ENCODE measurements at places on chromosomes 13 and 19.

DNA sequence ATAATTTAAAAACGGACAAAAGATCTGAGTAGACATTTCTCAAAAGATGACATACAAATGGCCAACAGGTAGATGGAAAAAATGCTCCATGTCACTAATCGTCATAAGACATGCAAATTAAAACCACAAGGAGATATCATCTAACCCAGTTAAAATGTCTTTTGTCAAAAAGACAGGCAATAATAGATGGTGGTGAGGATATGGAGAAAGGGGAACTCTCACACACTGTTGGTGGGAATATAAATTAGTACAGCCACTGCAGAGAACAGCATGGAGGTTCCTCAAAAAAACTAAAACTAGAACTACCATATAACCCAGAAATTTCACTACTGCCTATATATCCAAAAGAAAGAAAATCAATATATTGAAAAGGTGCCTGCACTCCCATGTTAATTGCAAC is 37.9 kb downstream of the OR10H4 start:
- no peak for DNase-seq

DNA sequence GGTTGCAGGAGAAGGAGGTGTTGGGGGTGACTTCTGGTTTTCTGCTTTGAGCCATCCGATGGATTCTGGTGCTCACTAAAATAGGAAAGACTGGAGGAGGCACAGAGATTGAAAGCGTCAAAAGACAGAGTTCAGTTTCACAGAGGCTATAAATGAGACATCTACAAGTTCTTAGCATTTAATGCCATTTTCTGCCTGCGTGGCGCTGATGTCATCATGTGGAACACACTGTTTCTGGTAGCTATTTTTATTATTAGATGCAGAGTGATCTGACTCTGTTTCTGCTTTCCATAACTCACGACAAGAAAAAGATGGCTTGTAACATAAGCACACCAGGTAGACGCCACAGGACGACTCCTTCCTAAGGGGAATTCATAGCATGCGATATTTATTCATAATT is 3.3 kb upstream of the SLC39A3 start:
- DNase-seq: no peak

GRCh38 chr19:44498988-44499387 is 1.3 kb downstream of the ZNF180 start:
- DNase-seq: no peak

DNA sequence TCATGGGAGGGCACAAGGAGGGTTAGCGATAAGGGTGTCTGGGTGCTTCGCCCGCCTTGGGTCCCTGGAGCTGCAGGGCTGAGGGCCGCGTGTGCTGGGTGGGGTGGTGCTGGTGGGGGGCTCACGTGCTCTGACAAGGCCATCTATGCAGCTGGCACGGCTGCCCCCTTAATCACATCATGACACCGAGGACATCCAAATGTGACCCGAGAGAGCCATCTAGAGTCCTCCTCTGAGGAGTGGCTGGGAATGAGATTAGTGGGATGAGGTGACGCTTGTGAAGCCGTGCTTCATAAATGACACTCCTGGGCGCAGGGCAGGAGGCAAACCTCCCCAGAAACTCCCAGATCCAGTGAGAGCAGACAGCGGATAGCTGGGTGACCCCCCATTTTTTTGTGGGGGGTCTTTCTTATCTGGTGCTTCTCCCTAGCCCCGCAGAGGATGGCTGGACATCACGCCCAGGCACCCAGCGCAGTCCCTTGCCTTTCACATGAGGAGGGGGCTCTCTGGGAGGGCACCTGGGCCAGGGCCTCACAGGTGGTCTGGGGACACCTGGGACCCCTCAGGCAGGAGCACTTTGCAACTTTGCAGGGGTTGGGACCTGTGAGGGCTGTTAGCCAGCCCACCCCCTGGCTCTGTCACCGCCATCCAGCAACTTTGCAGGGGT is 6.6 kb downstream of the FZR1 start:
- no peak for DNase-seq

DNA sequence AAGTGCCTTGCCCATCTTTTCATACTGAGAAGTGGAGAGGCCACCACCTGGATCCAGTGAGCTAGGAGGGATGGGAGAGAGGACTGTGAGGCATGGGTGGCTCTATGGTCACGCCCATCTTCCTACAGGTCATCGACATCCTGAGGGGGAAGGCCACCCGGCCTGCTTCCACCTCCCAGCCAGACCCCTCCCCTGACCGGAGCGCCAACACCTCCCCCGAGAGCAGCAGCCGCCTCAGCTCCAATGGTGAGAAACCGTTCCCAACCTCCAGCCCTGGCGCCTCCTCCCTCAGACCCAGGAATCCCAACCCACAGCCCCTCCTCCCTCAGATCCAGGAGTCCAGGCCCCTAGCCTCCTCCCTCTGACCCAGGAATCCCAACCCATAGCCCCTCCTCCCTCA is 10.1 kb downstream of the BCL3 start:
- no peak for DNase-seq

DNA sequence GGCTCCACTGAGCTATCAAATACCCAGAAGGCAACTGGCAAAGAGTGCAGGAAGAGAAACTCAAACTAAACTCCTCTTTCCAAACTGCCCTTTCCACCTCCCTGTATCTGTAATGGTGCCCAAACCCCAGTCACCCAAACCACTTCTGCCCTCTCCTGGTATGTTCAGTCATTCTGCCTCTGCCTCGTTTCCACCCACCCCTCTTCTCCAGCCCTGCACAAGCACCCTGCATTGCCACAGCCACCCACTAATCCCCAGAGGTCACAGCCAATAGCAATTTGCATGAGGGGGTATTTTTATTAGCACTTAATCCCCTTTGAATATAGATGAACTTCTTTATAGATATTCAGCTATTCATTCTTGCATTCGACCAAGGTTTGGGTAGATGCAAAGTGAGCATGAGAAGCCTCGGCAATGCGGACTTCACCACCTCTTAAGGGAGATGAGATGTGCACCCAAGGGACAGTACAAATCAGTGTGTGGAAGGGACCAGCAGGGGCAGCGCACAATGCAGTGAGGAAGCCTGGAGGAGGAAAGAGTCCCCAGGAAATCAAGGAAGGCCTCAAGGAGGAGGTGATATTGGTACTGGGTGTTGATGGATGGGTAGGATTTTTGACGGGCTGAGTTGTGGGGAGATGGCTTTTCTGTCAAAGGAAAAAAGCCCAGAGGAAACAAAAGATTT is 12.4 kb downstream of the TMEM272 start:
- DNase-seq: peak; percentile 68

- DNase-seq: peak; percentile 92
Observed at GRCh38 chr19:18021121-18021755, 13.3 kb downstream of the ARRDC2 start.

- DNase-seq: peak; percentile 51
Observed at GRCh38 chr19:40416918-40417642, 3.9 kb upstream of the PRX start.

- DNase-seq: no peak
Observed at GRCh38 chr13:99132295-99132835, 68.3 kb upstream of the UBAC2 start.

DNA sequence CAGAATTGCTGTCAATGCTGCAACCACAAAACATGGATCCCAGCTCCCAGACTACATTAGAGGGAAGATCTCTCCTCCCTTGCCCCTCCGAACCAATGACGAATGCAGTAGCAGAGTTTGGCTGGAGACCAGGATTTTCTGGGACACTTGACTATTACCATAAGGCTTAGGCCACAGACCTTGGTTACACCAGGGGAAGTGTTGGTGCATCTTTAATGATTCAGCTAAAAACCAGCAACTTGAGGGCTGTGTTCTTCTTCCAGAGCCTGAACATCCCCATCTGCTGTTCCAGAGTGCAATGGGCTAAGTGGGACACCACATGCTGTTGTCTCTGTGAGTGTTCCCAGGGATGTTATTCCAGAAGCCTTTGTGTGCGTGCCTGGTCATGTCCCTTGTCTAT is 528.2 kb downstream of the LMO7 start:
- DNase-seq: no peak

- no peak for DNase-seq
Observed at GRCh38 chr13:39536906-39537305, 66.1 kb downstream of the LHFPL6 start.

DNA sequence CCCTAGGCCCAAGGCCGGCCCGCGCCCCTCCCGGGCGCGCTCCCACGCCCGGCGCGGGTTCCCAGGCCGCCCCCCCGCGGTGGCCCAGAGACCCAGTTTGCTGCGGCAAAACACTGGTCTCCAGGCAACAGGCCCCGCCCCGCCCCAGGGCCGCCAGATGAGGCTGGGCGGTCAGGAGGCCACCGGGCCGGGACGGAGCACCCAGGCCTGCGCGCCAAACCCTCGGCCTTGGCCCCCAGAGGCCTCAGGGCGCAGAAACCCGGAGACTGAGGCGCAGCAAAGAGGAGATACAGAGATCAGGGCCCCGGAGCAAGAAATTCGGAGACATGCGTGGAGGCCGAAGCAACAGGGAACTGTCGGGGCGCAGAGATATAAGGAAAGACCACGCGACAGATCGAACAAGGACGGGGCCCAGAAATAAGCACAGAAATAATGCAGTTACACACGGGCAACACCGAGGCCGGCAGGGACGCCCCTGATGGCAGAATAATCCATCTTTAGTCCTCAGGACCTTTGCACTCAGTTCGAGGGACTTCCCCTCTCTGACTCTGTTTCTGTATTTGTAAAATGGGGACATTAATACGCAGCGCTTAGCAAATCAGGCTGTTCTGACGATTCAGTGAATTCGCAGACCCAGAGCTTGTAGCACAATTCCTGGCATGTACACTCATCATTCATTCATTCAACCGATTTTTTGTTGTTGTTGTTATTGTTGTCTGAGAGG is 20.8 kb upstream of the ERCC1 start:
- DNase-seq: peak; percentile 91

GRCh38 chr13:107649079-107649478 is 566.3 kb downstream of the LIG4 start:
- no peak for DNase-seq

DNA sequence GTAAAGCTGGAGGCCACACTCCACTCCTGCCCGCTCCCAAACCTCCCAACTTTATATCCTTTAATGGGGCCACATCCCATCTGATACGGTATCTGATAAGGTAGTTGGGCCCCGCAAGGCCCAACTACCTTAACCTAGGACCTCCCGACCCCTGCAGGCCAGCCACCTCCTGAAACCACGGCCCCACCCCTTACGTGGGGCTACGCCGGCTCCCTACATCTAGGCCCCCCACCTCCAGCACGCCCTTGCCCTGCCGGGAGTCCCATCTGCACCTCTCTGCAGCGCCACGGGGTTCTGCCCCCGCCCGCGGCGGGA is 2.2 kb downstream of the IGFLR1 start:
- DNase-seq: no peak

DNA sequence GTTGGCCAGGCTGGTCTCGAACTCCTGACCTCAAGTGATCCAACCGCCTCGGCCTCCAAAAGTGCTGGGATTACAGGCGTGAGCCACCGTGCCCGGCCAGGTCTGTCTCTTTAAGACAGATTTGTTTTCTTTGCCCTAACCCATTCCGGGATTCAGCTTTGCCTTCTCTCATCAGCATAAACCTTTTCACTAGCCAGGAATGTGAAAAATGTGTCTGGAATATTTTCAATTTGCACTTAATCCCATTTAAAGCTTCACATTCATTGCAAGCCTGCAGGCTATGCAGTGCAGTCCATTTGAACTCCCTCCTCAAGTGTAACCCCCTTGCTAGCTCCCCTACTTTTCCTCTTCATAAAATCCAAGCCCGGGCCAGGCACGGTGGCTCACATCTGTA is 880 bp upstream of the TMEM160 start:
- peak; percentile 64 for DNase-seq

- DNase-seq: no peak
Observed at GRCh38 chr19:14718522-14719116, 28.8 kb downstream of the ZNF333 start.

GRCh38 chr19:4525563-4526002 is 7.3 kb upstream of the PLIN4 start:
- DNase-seq: no peak

GRCh38 chr19:7932276-7932929 is 6.5 kb upstream of the CTXN1 start:
- no peak for DNase-seq

DNA sequence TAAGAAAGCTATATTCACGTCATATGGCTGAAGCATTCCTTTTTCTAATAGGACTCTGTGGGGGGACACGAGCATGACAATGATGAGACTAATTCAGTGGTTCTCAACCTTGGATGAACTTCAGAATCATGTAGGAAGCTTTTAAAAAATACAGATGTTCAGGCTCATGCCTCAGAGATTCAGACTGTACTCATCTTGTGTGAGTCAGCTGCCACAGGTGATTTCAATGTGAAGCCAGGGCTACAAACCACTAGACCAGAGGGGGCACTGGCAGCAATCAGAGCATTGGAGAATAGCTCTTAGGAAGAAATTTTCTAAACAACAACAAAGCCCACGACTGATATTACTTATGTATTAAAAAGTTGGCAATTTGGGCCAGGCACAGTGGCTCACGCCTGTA is 91.7 kb downstream of the SERP2 start:
- DNase-seq: no peak

- no peak for DNase-seq
Observed at GRCh38 chr19:15108845-15109767, 1.9 kb downstream of the SYDE1 start.

DNA sequence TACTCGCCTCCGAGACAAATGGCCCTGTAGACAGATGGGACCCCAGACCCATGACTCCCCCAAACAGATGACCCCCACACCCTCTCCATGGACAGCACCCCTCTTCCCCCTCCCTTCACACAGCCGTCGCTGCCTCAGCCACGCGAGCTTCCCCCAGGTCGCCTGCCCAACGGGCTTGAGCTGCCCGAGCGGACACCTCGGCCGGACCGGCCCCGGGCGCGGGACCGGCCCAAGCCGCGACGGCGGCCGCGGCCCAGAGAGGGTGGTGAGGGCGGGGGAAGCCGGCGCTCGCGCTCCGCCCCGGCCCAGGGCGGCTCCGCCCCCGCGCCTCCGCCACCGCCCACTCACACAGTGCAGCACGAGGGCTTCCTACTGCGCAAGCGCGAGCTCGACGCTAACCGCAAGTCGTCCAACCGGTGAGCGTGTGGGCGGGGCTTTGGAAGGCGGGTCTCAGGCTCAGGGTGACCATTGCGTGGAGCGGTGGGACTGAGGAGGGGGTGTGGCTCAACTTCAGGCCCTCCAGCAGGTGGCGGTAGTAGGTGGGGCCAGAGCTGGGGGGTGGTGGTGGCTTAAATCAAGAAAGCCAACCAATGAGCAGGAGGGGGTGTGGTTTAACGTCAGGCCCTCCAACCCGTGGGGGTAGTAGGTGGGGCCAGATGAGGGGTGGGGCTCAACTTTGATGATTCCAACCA is 6.2 kb upstream of the SHKBP1 start:
- peak; percentile 99 for DNase-seq

DNA sequence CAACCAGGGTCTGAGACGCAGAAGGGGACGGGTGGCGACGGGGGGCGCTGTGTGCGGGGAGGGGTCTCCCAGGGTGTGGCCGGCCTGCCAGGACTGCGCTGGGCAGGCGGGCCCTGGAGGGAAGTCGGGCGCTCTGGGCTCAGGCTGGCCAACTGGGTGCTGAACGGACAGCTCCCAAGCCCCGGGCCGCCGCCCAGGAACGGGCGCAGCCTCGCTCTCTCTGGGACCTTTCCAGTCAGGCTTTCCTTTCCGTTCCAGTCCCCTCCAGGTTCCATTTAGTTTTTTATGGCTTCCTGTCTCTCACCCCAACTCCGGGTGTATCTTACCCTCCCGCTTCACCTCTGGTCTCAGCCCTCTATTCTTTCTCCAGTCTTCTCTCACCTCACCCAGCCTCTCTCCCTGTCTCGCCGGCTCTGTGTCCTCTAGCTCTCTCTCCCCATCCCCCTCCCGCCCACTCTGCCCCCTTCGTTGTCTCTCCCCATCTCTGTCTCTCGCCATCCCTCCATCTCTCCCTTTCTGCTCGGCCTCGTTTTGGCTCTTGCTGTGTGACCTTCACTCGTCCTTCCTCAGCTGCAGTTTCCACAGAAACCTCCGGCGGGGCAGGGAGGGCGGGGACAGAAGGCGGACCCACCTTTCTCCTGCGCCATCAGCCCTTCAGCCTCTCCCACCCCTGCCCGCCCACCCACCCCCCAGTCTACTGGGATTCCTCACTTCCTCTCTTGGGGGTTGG is 3.3 kb upstream of the ATP1A3 start:
- peak; percentile 90 for DNase-seq

All from AG20443 (cell line).